ENCODE measurements at places on chromosomes 1 and 21. TPM values are rescaled to one million over a fixed set of nuclear protein-coding genes. Genes with fewer than 3 reads are reported as not detected.

SERTAD4 gene
- 5.3 TPM for total RNA-seq

MYOM3 gene
- total RNA-seq, result 0.07 TPM

ACTA1 gene
- not detected for total RNA-seq

NVL gene
- total RNA-seq, result 30.4 TPM

- DNase-seq, result no peak
Measured at GRCh38 chr21:22927469-22927868, 1929.3 kb downstream of the NCAM2 start.

- DNase-seq, result no peak
Measured at GRCh38 chr1:19416921-19417470, 68.3 kb downstream of the CAPZB start.

DNA sequence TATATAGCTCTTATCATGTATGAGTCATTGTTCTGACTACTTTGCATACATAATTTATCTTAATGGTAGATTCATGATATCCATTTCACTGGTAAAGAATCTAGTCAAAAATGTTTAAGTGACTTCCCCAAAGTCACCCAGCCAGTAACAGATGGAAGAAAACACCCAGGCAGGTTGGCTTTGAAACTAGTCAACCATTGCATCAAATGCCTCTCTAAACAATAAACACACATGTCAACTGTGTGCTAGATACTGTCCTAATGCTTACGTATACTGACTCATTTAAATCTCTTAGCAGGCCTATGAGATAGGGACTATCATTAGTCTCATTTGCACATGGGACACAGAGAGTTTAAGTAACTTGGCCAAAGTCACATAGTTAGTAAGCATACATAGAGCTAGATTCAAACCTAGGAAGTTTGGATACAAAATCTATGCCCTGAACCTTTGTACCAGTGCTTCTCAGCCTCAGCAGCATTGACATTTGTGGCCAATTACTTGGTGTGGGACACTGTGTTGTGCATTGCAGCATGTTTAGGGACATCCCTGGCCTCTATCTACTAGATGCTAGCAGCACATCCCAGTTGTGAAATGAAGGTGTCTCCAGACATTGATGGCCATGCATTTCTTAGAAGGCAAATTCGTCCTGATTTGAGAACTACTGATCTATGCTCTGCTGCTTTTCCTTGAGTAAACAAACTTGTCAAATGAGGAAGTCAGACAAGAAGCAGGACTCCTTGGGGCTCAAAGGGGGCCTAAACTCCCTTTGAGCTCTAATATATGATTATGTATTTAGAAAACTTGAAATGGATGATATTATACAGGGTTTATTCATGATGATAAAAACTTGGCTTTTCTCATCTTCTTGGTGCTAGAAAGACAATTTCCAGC, 316.3 kb downstream of the KCNH1 start:
- no peak for DNase-seq

- DNase-seq, result no peak
Measured at GRCh38 chr1:230540421-230541155, 101.7 kb upstream of the COG2 start.

- DNase-seq, result no peak
Measured at GRCh38 chr1:246698466-246699094, 25.6 kb upstream of the SCCPDH start.

DNA sequence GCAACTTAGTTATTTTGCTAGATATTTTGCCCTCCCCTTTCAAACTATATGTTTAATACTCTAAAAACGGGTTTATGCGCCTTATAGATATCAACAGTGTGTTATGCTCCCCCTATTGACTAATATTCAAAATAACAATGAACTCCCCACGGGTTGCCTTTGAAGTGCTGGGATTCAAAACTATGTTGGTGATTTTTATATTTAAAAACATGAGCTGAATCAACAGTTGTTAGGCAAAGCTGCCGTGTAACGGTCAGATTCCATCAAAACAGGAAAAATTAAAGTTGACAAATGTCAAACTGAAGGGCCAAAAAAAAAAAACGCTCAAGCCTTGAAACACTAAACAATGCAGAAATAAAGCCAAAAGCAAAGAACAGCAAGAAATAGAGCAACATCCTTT, 2.5 kb downstream of the TGFBR3 start:
- DNase-seq, result peak; percentile 39

GRCh38 chr1:111831153-111831552, 75.5 kb downstream of the DDX20 start:
- DNase-seq, result no peak

Data from foreskin keratinocyte (primary cell).